ENCODE measurements at places on chromosomes 5 and 9.

DNA sequence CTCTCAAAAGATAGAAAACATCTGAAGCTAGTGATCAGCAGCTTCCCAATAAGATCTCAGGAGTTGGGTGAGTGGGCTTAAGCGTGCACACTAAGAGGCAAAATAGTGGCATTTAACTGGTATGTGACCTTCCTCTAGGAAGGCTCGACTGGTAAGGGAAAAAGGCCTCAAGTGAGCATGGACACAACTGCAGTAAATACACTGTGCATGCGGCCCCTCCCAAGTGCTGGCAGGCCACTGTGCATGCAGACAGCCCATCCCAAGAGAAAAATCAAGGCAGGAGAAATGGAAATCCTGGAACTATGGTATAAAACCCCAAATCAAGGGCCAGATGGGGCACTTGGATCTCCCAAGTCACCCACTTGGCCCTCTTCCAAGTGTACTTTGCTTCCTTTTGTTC, 112.7 kb downstream of the SMC2 start:
- no peak for DNase-seq

- DNase-seq: no peak
These were observed 22.7 kb upstream of the MACIR start for GRCh38 chr5:103235891-103236290.

DNA sequence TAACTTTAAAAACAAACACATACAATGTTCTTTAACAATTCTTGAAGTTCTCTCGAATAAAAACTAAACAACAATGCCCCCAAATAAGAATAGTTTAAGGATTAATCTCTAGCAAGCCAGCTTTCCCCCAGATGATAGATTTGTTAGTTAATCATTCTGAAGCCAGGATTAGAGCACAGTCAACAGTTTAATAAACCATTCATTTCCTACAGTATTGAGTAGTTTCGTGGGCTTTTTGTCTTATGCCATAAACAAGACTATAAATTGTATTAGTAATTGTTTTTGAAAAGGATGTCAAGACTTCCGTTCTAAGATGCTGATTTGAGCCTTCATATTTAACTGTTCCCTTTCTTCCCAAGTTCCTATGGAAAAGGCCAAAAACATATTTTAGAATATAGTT, 136.6 kb downstream of the PIK3R1 start:
- no peak for DNase-seq

DNA sequence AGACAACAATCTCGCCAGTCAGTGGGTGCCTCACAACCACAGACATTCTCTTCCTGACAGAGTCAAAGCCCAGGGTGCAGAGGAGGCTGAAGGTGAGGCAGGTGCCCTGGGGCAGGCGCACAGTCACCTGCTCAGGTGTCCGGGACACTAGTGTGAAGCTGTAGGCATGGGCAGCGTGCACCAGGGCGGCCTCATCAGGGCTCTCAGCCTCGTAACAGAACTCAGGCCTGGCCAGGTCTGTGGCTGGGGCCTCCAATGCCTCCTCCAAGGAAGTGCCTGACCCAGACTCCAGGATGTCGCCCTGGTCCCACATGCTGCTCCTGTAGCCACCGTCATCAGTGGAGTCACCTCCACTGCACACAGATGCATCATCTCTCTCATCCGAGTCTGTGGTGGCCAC, 198.7 kb downstream of the PTTG1 start:
- no peak for DNase-seq

- DNase-seq: no peak
These were observed 41.4 kb downstream of the COL23A1 start for GRCh38 chr5:178548746-178549145.

DNA sequence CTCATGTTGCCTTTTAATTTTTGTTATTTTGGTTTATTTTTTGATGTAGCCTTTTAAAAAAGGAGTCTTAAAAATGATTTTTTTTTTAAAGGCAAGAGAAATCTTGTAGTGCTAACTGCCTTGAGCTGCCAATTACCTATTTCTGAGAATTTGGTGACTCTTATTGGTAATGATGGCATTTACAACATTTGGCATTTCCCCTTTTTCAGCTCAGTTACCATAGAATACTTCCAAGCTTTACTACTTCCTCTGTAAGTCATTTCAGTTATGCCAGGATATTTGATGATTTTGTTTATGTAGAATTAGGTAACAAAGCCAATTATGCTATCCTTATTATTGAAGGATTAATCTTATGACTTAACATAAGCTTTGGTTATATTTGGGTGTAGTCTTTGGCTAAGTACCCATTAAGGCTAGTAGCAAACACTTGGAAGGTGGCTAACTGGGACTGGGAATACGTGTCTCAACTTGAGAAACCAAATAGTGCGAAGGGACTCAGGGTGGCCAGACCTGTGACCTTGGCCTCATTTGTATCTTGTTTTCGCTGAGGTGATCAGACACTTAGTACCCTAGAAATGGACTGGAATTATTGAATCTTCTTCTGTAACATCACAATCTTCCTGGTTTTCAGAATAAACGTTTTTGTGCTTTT, 27.7 kb downstream of the CDC37L1 start:
- DNase-seq: no peak
